Stimulated activated CD4-positive, alpha-beta T cell treated with anti-CD3 and anti-CD28 coated beads, TNF-alpha, amount 100 ng/mL, for 24 hours (primary cell): ENCODE measurements at places on chromosomes 16 and 17.

DNA sequence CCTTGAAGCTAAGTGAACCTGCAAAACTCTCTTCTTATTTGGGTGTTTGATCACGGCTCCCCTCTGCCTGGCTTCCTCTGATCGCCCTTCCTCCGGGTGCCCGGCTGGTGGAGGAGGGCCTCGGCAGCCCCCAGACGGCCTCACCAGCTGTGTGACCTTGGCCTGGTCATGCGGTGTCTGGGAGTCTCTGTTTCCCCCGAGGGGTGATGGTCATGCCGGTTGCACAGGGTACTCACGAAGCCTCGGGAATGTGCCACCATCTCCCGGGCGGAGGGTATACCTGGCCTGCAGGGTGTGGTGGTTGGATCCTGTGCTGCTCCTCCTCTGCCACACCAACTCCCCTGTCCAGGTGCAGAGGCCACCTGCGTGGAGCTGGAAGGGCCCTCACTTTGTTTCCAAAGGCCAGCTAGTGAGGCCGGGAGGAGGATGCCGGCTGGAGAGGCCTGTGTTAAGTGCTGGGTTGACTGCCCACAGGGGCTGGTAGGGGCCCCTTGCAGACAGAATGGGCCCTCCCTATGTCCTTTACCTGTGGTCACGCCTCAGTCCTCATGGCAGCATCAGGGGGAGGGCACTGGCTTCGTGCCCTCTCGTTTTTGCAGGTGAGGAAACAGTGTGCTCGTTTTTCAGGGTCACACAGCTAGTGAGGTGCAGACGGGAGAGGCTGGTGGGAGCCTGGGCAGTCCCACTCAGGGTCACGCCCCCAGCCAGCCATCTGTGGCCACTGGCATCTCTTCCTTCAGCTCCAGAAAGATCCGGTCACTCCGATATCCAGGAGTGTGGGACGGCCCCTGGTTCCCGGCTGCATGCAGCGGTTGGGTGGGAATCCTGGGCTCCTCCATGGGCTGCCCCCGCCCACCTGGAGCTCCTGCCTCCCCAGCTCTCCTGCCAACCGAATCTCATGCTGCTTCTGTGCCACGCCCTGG is 148.5 kb upstream of the GSE1 start:
- no peak for DNase-seq

DNA sequence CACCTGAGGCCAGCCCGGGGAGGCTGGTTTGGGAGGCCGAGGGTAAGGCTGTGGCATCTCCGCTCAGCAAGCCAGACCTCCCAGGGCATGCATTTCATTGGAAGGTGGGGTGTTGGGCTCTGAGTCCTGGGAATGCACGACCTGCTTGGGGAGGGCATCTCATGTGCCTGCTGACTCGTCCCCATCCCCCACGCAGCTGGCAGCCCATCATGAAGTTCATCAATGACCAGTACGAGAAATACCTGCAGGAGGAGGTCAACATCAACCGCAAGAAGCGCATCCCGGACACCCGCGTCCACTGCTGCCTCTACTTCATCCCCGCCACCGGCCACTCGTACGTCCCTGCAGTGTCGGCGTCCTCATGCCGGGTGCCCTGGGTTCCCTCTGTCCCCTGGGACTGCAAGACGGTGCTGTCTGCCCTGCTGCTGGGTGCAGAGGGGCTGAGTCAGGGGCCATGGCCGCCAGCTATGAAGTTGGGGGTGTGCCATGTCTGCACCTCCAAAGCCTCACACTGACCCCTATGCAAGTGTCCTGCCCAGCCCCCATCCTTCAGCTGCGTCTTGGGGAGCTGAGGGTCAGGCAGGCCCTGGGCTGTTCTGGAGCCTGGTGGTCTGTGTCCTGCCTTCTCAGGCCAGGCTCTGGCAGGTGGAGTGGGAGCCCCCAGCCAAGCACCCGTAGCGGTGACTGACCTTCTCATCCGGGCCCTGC is 347.9 kb downstream of the SEC14L1 start:
- no peak for DNase-seq

DNA sequence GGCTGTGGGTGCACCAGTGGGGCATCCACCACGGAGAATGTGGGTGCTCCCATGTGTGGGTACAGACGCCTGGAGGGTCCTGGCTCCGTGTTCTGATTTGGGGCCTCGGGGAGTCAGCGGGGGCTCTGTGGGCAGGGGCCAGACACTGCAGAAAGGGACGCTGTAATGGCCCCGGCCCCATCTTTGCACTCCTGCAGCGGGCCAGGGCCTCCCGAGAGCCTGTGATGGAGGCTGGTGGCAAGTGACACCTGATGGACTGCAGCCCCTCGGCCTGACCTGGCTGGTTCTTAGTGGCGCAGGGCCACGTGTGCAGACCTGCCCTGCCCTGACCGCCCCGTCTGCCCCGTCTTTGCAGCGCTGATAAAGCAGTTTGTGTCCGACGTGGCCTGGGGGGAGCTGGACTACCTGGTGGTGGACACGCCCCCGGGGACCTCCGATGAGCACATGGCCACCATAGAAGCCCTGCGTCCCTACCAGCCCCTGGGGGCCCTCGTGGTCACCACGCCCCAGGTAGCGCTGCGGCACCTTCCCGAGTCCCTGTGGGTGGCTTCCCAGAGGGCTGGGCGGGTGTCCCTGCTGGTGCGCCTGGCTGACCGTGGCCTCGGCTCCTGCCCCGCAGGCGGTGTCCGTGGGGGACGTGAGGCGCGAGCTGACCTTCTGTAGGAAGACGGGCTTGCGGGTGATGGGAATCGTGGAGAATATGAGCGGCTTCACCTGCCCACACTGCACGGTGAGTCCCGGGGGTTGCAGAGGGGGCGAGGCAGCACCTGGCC is 4.7 kb downstream of the NUBP2 start:
- no peak for DNase-seq

DNA sequence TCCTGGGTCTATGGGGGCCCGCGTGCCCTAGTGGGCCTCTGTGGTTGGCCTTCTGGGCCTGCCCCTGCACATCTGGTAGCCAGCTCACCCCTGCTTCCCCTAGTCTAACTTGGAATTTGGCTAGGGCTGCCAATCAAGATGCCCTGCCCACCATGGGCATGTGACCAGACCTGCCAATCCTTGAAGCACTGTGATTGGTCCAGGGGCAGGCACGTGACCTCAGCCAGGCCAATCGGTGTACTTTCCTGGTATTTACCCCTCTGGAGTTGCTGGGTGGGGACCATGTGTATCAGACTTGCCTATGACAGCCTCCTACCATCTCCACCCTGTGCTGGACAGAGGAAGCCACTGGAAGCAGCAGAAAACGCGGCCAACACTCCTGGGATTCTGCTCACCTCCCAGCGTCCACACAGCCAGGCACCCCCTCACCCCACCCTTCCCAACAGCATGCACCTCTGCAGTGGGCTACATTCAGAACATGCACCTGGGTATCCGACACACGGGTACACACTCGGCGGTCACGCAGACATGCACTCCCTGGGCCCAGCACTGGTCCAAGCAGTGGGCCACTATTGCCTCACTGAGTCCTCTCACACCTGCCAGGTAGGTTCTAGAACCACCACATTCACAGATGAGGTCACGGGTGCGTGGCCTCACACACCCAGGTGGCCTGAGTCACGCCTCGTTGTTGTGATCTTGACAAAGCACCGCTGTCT is 96.9 kb downstream of the RBFOX3 start:
- no peak for DNase-seq

- DNase-seq: no peak
Measured at GRCh38 chr16:54290833-54291655, 4.5 kb upstream of the IRX3 start.

DNA sequence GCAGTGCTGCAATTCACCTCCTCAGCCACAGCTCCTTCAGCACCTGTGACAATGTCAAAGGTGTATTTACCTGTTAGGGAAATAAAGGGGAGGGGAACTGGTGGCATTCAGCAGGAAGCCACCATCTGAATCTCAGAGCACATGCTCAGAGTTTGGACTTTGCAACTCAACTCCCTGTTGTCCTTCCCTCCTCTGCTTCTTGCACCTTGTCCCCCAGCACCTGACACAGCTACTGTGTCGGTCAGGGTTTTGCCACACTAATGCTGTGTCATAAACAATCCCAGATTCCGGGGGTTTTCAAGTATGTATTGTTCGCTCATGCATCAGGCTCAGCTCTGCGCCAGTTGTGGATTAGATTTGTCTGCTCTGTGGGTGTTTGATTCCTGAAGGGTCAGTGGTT is 43.7 kb downstream of the HSBP1 start:
- no peak for DNase-seq

- no peak for DNase-seq
Measured at GRCh38 chr16:53743149-53743566, 39.2 kb downstream of the FTO start.

DNA sequence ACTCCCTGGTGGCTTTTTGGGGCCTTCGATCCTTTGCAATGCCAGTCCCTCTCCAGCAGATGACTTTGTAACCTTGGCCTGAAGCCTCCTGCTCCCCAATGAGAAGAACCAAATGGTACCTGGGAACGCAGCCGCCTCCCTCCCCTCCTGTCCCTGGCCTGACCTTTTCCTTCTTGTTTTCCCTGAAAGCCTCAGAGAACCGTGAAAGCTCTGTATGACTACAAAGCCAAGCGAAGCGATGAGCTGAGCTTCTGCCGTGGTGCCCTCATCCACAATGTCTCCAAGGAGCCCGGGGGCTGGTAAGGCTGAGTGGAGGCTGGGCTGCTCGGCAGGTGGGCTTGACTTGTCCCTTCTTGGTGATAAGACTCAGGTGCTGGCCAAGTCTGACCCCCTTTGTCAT is 88.0 kb downstream of the SDR42E1 start:
- no peak for DNase-seq
